ENCODE measurements at places on chromosomes 6 and 20.

- no peak for DNase-seq
Observed at GRCh38 chr6:3612341-3613041, 139.0 kb downstream of the PXDC1 start.

DNA sequence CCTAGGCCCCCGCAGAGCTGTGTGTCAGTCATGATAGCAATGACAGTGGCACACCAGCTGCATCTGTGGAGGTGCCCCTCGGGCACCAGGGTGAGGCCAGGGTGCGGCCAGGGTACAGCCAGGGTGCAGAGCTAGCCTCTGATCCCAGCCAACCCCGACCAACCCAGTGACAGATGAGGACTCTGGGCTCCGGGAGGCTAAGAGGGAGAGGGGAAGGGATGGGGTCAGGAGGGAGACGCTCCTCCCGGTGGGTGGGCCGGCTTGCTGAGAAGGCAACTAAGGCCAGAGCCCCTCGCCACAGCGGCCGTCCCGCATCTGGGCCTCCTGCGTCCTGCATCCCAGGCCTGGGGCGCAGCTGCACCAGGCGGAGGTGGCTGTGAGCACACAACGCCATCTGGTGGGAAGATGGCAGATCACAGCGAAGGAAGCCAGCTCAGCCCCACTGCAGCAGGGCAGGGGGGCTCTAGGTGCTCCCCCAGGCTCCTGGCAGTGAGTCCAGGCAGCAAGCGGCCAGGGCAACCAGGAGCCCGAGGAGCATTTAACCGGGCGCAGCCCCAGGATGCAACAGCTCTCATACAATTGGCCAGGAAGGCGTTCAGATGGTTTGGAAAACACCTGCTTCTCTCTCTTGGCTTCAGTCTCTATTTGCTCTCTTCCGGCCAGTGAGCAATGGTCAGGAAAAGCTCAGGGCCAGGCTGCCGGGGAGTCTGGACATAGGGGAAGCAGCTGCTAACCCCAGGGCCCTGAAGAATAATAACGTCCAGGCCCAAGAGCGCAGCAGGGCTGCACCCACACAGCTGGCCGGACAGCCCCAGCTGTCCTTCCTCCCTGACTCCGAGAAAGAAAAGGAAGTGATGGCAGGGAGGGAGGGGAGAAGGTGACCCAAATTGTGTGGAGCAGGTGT is 169.4 kb downstream of the TAF4 start:
- DNase-seq: no peak

- no peak for DNase-seq
Observed at GRCh38 chr6:114995526-114995925, 652.7 kb upstream of the HS3ST5 start.

DNA sequence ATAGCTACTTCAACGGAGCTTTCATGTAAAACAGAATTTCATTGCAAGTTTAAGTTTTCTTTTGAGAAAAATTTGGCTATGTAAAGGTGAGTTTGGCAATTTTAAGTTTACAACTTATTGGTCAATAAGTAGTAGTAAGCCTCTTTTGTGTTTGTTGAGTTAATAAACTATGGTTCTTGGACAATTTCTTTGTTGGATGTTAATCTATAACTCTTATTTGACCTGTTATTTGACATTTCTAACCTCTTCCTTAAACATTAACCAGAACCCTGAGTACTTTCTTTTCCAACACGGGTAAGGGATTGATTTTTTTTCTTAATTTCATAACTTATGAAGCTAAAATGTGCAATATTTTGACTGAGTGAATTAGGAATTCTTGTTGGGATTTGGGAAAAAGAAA is 354.4 kb downstream of the PRKN start:
- no peak for DNase-seq

GRCh38 chr20:61759286-61760065 is 306.2 kb downstream of the TAF4 start:
- DNase-seq: no peak

DNA sequence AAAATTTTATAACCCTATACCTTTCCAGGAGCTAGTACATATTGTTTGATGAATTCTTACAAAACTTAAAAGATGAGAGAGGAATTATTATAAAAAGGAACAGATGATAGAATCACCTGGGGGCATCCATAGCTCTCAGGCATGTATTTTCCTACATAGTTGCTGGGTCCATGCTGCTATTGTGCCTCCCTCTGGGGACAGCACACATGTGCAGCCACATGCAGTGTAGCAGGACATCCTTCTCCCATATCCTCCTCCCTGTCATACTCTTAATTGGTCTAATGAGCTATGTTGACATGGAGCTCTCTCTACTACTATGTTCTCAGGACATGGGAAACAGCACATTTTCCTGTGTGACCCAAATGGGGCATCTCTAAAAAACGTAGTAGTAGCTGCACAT is 898.2 kb upstream of the MAP3K7 start:
- no peak for DNase-seq

DNA sequence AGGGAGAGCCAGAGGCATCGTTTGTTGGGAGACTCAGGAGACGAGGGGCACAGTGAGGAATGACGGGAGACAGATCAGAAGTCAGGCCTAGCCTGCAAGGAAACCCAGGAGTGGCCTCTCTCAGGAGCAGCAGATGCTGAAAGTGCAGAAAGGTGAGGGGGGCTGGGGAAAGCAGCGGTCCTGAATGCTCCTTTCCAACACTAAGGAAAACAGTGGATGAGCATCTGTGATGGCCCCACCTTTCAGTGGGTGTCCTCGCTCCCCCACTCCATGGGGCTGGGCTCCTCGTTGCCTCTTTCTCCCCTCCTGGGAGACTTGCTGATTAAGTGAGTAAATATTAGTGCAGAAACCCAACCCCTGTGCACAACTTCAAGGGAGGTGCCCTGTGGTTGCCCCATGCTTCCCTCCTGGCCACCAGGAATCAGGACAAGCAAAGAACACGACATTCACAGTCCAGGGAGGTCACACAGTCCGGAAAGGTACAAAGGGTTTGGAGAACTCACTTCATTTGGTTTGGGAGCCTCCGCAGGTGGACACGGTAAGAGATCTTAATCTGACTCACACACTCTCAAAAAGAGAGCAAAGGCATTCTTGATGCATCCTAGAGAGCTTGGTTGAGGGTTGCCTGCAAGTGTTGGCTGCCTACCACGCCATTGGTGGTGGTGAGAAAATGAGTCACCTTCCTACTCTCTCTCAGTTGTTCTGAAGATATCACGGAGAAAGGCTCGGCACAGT is 9.7 kb upstream of the BPIFB1 start:
- no peak for DNase-seq

DNA sequence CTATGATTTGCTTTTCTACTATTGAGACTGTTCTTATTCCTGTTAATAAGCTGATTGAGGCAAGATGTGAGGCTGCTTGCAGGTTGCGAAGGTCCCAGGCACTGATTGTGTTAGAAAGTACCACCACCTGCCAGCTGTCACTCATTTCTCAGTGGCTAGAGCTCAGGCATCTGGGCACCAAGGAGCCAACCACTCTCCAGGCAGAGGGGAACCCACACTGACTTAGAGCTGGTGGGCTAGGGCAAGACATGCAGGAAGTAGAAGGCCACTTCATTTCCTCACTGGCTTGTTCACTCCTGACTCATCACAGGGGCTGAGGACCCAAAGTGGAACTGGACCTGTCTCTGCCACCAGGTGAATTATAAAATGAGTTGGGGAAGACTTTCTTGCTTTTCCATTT is 7.8 kb upstream of the DLL1 start:
- no peak for DNase-seq

DNA sequence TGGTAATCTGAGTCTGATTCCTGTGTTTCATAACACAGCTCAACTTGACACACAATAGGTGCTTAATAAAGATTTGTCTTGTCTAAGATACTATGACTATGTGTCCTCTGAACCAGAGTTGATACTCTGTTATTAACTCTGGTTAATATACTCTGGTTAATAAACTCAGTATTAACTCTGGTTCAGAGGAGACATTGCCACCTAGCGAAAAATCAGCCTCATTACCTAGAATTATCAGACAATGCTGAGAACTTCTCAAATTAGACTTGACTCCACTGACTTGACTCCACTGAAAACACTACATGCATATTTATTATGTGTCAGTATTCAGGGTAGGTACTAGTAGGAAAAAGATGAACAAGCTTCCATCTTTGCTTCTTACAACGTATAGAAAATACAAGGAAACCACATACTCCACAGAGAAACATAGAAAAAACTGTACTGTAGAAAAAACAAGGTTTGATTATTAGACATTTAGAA is 73.9 kb downstream of the AHI1 start:
- DNase-seq: no peak

GRCh38 chr6:66369407-66369806 is 662.4 kb upstream of the EYS start:
- DNase-seq: no peak

DNA sequence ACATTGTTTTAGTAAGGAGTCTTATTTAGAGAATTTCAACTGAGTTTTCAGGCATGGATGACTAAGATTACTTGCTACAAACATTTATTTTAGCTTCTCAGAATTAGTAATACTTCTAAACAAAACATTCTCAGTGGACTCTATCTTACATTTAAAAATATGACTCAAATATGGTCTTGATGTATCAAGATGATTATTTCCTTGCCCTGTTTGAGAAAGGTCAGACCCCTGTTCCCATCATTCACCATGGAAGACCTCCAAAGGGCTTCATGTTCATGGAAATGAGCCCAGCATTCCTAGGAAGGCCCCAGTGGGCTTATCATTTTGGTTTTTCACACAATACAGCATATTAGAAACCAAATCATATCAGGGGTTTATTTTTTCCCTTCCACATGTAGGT is 24.6 kb upstream of the TRPC4AP start:
- no peak for DNase-seq

DNA sequence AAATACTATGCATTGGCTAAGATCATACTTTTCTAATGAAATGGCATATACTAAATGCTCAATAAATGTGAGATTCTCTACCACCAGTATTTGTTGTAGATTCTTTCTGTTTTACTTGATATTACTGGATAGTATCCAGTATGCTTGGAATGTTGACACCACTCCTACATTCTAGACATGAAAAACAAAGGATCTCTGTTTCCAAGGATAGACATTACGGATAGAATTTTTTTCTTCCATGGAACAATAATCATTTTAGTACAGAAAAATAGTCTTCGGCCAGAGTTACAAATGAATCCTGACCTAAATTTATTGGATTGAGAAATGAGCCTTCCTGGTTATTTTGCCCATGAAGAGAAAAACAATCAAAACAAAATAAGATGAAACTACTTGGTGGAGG is 258.2 kb upstream of the NT5E start:
- DNase-seq: no peak

DNA sequence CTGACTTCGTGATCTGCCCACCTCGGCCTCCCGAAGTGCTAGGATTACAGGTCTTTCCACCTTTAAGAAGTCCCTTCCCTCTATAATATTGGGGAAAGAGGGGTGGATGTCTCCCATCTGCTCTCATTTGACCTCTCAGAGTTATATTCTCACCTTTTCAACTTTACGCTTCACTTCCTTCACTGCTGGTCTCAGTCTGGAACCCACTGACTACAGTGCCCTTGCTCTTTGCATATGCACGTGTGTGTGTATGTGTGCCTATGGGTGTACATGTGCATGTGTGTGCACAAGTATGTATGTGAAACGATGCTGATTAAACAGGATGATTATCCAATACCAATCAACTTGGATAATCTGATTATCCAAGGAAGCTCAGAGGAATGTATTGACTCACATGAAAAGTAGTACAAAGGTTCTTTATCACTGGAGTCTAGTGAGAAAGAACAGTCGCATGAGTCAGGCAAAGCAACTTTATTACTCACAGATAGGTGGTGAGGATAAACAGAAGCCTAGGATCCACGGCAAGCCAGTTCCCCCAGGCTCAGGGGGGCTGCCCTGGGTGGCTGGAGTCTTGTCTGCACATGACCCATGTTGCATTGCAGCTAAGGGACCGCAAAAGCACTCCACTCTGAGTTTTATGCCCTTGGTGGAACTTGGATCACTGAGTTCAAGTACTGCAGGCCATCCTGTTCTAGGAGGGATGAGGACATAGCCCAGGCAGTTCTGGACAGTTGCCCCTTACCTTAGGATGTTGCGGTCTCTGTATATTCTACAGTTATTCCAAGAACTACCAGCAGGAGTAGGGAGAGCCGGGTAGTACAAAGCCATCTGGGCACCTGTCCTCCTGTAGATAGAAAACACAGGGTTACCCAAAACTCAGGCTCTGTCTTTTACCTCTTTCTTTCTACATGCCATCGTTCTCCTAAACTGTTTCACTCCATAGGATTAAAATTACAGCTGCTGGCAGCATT is 50.9 kb downstream of the SNRNP48 start:
- DNase-seq: no peak

GRCh38 chr20:59413326-59413865 is 113.0 kb downstream of the EDN3 start:
- no peak for DNase-seq

DNA sequence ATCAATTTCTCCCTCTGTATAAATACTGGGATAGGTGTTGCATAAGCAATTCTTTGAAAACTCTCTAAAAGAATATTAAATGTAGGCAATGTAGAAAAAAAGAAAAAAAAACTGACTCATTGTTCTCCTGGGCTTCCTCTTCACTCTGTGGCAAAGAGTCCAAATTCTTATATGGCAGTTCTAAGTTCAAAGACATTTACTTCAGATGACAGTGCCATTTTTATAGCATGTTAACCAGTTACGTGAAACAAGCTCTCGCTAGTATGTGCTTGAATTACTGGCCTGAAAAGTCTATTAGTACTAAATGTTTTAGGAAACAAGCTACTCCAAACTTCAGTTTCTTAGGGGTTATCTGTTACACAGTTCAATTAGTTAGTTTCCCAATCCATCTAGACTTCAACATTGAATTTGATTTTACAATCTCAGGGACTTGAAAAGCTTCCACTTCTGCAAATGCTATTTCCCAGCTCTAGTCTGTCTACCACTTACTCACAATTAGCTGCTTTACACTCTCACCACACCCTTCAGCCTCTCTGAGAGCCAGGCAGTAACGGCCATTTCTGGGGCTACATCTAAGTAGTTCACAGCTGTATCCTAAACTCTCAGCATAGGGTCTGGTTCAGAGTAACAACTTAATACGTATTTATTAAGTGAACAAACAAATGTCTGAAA is 100.4 kb downstream of the OGFRL1 start:
- DNase-seq: no peak
